ENCODE measurements at places on chromosomes 13 and 19.

- DNase-seq, result no peak
These were observed 21.5 kb upstream of the GSX1 start for GRCh38 chr13:27770809-27771208.

DNA sequence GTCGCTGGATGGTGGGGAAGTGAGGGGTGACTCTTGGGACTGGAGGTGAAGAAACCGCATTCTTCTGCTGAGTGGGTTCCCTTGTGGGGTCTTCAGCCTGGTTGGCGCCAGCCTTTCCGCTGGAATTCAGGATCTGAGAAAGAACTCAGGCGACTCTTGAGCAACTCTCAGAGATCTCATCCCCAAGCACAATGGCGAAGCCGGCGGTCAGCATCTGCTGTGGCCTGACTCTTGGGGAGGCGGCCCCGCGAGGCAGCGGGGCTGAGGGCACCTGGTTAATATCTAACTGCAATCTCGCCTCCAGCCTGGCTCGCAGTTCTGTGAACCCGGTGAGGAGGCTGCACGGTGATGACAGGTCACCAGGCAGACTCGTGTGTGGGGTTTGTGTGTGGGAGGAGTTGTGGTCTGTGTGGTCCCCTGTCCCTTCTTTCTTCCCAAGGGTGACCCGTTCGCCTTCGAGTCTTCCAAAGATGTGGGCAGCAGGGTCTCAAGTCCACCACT lies 883 bp downstream of the ZNF441 start:
- no peak for DNase-seq

DNA sequence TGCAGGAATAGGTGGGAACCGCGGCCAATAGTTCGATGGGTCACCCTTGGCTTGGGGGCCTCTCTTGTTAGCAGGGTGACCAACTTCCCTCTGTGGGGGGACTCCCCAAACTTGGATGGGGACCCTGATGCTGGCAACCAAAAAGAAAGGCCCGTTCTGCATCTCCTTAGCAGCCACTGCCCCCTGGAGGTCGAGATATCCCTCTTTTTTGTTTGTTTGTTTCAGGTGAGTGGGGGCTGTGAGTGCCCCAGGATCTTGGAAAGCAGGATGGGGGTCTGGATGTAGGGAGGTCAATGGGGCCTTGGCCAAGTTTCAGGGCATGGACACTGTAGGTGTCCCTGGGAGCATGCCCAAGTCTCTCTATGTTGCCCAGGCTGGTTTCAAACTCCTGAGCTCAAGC lies 7.7 kb upstream of the CRTC1 start:
- no peak for DNase-seq

DNA sequence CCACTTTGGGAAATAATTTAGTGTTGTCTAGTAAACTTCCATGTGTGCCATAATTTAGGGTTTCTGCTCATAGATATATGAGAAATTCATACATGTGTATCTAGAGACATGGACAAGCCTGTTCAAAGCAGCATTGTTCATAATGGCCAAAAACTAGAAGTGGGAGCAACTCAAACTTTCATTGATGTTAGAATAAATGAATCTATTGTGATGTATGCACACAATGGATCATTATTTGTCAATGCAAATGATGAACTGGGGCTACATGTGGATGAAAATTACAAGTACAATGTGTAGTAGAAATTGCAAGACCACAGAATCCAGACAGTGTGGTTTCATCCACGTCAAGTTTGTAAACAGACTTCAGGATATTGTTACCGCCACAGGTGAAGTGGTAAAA lies 284.7 kb downstream of the SLC7A1 start:
- no peak for DNase-seq

- DNase-seq, result no peak
These were observed 163.7 kb downstream of the URI1 start for GRCh38 chr19:30105727-30106126.

DNA sequence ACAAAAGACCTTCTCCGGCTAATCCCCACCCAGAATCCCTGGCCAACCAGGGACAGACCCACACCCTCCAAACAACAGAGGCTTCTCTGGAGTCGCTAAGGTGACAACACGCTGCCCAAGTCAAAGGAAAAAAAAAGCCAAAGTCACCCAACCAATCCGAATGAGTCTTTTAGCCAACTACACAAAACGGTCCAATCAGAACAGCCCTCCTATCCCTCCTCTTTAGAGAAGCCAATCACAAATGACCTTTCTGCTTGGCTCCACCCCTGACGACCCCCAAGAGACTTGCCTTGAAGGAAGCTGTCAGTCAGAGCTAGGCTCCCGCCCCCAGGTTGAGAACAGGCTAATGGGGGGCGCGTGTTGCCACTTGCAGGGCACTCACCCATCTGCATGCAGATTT lies 6.6 kb upstream of the FBXW9 start:
- DNase-seq, result no peak

DNA sequence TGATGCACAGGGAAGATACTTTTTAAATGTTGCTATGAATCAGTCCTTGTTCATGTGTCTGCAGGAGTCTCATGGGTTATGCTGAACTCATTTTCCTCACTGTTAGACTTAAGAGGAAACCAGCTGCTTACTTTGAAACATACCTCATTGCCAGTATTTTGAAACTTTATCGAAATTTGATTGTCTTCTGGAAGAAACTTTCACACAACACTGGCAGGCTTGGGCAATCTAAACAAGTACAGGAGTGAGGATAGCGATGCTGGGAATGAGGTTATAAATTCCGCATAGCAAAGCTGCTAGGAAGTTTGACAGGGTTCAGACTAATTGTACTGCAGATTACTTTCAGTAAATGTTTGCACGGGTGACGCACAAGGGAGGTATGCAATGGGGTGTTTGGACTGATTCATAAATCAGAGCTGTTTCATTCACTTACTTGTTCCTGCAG lies 245.7 kb downstream of the DNAJC15 start:
- peak; percentile 92 for DNase-seq

DNA sequence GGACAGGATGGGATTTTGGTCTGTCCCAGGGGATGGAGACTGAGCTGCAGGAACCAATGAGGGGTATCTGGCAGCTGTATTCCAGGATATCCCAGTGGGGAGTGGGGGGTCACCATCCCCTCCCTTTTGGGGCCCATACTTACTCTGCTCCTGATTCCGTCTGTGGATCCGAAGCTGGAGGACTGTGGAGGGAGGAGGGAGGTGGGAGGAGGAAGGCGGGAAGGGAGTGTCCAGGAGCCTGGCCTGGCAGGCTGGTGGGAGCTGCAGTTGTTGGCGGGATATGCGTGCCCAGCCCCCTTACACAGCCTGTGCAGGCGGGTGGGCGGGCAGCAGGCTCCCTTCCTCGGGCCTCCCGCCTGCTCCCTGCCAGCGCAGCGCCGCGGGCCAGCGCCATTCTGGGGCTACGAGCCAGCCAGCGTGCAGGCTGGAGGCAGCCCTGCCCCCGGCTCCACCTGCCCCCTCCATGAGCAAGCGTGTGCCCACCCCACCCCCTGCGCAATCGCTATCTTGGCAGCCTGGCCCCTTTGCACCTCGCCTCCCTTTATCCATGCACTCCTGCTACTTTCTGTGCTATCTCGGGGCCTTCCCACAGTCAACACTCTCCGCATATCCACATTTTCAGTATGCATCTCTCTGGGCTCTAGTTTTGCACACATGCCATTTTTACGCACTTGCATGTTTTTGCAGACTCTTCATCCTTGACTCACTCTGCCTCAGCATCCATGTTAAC lies 2.8 kb downstream of the MAMSTR start:
- no peak for DNase-seq

DNA sequence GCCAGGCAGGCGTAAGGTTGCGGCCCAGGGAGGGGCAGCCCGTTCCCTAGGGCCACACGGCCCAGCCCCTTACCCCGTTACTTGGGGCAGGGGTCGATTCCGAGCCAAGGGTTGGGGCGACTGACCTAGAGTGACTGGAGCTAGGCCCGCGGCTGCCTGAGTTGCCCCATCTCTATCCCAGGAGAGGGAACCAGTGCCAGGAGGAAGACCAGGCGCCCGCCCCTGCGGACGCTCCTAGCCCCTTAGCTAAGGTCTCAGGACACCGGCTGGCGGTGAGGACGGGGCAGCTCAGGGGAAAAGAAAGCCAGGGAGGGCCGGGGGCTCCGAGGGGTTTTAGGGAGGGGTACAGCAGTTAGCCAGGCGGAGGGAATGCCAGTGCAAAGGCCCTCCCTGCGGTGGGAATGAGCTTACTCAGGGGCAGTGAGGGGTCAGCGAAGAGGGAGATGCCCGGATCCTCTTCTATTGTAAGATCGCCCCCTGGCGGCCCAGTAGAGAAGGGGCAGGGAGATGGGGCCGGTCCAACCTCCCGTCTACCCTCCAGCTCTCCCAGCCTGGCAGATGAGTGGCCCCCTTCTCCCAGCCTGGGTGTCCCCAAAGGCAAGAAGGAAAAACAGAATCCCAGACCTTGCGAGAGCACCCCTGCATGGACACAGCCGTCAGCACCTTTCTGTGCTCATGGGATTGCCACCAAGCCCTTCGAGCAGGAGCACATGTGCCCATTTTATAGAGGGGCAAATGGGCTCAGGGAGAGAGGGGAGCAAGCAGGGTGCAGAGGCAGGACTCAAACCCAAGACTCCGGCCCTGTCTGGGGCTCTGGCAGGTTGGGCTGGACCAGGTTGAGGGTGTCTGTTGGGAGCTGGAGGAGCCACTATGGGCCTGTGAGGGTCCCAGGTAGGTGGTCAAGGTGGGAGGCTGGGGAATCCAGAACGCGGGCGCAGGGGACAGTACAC lies 16.3 kb downstream of the CILP2 start:
- no peak for DNase-seq

- no peak for DNase-seq
These were observed 16.1 kb downstream of the NKPD1 start for GRCh38 chr19:45144431-45145269.

DNA sequence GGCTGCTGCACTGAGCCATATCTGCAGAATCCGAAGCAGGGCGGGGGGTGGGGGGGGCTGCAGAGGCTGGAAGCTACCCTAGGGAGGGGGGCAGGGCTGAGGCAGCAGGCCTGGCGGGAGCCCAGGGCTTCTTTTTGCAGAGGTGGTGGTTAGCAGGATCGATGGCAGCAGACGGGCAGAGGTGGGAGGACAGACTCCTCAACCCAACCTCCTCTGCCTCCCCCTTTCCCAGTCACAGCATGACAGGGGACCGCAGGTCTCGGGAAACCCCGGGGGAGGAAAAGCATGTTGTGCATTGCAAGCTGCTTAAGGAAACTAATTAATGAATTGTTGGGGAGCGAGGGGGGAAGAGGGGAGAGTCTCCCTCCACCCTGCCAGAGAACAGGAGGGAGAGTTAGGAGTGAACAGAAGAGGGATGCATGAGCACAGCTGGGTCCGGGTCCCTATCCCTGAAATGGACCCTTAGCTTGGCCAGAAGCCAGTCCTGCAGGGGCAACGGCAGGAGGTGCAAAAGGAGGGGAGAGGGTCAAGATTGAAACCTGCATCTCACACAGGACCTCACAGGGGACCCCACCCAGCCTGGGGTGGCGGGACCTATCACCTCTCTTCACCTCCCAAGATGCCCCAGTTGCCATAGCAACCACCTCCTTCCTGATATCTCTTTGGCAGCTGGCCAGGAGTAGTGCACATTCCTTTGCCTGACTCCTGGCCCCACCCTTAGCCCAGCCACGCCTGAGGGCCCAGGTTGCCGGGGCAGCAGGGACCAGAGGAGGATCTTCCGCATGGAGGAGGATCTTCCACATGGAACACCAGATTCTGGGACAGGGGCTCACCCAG lies 1.8 kb downstream of the FXYD7 start:
- DNase-seq, result no peak

GRCh38 chr19:1481224-1481892 lies 2.3 kb upstream of the C19orf25 start:
- no peak for DNase-seq

GRCh38 chr13:74869846-74870245 lies 612.1 kb downstream of the TBC1D4 start:
- DNase-seq, result no peak

GRCh38 chr13:113417836-113418721 lies 35.2 kb downstream of the ADPRHL1 start:
- DNase-seq, result no peak

DNA sequence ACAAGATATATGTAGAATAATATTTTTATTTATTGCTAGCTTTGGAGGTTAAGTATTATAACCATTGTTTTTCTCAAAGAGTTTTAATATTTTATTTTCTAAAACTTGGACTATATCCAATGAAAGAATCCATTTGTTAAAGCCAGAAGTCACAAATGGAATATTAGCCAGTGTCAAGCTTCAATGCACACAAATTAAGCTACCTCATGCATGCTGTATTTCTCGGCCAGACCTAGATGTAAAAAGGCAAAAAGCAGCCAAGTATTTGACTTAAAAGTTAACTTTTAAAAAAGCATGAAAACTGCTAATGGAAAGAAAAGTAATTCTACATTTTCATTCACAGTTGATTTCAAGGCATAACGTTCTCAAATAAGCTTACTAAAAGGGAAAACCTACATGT lies 160.0 kb upstream of the ATXN8OS start:
- DNase-seq, result no peak

DNA sequence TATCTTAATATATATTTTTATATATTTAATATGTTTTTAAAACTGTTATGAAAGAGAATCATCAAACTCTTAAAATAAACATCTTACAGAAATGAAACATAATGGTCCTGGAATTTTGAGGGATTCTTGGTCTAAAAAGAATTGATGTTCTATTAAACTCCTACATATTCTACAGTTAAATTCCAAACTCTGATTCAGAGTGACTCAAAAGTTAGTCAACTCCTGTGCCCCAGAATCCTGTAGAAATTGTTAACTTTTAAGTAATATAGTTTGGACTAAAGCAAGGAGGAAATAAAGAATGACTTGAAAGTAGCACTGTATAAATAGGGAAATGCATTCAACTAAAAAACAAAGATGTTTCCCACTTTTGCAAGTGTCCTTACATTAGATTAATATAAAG lies 47.7 kb downstream of the FNDC3A start:
- peak; percentile 47 for DNase-seq

GRCh38 chr13:94928127-94928775 lies 215.9 kb upstream of the SOX21 start:
- no peak for DNase-seq

DNA sequence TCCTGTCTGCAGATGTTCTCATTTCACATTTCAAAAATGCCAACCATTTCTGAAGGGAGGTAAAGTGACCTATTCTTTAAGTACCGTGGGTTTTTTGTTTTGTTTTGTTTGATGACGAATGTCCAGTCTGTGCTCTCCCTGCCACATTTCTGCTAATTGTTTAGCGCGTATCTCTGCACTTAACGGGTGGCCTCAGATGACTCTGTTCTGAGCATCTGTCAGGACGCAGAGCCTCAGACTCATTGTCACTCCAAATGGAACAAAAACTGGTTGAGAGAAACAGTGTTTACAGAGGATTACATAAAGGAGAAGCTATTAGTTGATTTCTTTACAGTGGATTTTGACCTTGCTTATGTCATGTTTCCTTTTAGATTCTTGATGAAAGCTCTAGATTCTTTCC lies 23.7 kb downstream of the TPP2 start:
- no peak for DNase-seq

GRCh38 chr13:79736356-79736755 lies 255.4 kb downstream of the NDFIP2 start:
- DNase-seq, result no peak

GRCh38 chr13:44017756-44018309 lies 138.1 kb downstream of the LACC1 start:
- no peak for DNase-seq

- DNase-seq, result no peak
These were observed 112.1 kb downstream of the ZIC5 start for GRCh38 chr13:99859178-99860177.
